ENCODE measurements at places on chromosomes 5 and 9.

- no peak for DNase-seq
These were observed 103.1 kb upstream of the DMRT1 start for GRCh38 chr9:738209-738915.

GRCh38 chr5:179427032-179427675 lies 81.9 kb upstream of the ADAMTS2 start:
- no peak for DNase-seq

- no peak for DNase-seq
These were observed 241.9 kb upstream of the NREP start for GRCh38 chr5:111998871-111999270.

- DNase-seq = no peak
These were observed 92.6 kb downstream of the GLIS3 start for GRCh38 chr9:4207123-4207875.

DNA sequence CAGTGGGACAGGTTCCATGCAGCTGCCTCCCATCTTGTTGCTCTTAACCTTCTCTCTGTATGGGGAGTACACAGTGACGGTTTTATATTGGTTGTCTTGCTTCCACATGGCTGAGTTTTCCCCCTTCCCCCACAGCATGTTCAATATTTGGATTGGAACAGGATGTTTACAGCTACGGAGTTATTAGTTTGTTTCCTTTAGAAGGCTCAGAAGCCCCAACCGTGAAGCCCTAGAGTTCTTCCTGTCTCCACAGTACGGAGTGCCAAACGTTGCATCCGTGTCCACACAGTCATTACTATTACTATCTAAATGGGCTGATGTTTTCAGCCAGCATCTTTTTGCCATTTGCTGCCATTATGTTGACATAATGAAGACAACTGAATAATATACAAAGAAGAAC lies 277.5 kb downstream of the MARCHF11 start:
- DNase-seq = no peak

- DNase-seq = no peak
These were observed 20.1 kb upstream of the NIM1K start for GRCh38 chr5:43171926-43172325.

All from GM06990 (cell line).